HepG2 (cell line): ENCODE measurements at places on chromosomes 2 and 18.

GRCh38 chr2:210267698-210268097 is 42.5 kb upstream of the ACADL start:
- no peak for DNase-seq

- DNase-seq = no peak
These were observed 32.8 kb downstream of the AOX1 start for GRCh38 chr2:200618590-200619021.

GRCh38 chr2:218898109-218898878 is 17.6 kb downstream of the WNT10A start:
- peak; percentile 33 for DNase-seq

- no peak for DNase-seq
These were observed 74.8 kb upstream of the COL5A2 start for GRCh38 chr2:189254268-189254883.

DNA sequence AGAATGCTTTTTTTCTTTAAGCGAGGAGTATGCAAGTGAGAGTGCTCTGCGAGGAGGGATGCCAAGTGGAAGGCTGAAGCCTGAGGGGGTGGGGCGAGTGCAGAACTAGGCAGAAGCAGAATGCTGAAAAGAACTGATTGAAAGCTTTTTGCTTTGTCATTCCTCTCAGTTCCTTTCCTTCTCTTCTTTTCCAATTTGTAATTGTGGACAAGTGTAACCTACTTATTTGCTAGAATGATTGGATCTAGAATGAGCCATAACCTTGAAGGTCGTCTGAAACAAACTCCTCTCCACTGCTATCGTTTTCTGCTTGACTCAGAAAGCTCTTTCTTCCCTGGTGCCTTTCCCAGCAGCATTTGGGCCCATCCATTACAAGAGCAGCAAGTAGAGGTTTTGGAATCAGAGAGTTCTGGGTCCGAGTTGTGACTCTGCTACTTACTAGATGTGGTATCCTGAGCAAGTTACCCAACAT is 115.3 kb downstream of the METTL8 start:
- DNase-seq = no peak

DNA sequence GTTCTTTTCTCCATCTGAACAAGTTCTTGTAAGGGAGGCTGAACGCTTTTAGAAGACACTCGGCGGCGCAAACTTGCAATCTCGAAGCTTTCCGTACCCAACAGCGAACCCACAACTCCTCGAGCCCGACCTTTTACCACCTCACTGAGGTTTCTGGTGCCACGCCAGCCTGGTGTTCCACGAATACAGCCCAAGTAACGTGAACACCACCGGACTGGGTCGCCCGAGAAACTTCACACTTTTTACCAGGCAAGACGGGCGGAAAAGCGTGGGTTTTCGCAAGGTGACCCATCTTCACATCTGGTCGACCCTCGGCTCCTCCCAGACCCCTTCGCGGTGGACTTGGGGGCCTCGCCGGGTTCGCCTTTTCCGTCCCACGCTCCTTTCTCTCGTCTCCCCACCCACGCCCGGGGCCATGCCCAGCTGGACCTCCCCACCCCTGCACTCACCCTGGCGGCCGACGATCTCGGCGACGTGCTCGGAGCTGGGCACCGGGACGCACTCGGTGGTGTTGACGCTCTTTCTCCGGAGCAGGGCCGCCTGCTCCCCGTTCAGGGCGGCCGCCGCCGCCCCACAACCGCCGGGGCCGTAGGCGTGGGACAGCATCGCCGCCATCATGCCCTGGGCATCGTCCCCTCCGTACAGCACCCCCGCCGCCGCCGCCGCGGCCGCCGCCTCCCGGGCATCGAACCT is 1.2 kb downstream of the MEX3C start:
- DNase-seq = no peak

DNA sequence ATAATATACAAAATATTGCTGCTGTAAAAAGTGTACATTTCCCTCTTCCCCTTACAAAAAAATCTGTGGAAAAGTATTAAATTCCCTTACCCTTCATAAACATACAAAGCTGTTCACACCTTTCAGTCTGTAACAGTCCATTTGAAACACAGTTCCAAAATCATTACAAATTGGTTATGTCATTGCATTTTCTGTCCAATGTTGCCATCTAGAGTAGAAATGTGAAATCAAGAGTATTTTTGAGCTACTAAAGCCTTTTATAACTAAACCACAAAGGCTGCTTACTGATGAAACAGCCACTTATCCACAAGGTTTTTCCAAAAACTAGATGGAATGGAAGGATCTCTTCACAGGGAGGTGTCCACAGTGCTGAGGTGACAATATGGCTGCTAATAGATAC is 72.5 kb downstream of the SS18 start:
- no peak for DNase-seq

DNA sequence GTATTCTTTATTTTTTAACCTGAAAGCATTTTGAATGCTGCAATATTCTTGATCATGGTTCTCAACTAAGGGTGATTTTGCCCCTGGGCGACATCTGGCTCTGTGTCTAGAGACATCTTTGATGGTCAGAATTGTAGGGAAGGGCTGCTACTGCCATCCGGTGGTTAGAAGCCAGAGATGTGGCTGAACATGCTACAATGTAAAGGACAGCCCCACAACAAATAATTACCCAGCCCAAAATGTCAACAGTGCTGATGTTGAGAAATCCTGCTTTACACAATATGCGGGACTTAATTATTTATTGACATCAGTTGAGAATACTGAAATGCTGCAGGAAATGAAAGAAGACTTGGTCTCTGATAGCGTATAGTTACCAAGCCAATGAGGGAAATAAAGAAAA is 37.5 kb upstream of the SERPINB2 start:
- DNase-seq = peak; percentile 41

DNA sequence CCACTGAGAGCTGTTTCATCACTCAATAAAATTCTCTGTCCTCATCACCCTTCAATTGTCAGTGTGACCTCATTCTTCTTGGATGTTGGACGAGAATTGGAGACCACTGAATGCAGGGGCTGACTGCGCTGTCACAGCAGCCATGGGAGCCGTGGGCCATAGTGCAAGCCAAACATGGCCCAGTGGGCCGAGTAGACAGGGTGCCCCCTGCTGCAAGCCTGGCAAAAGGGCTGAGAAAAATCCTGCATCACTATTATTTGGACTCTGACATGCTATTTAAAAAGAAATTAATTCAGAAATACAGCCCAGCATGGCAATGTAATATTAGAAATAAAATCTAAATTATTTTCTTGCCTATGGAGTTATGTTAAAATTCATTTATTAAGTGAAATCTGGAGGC is 67.8 kb upstream of the FAM98A start:
- no peak for DNase-seq

DNA sequence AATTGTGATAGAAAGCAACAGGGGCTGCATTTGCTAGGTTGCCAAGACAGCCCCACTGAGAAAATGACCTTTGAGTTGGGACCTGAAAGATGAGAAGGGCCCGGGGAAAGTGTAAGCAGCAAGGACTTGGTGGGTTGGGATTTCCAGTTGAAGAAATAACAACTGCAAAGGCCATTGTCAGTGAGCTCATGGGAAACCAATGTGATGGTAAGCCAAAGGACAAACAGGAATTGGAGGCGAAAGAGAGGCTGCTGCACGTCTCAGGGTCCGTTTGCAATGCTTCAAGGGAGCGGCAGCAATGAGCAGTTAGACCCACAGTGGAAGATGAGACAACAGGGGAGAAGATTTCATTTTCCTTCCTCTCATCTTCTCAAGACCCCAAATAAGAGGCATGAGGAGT is 51.5 kb upstream of the RGPD4 start:
- no peak for DNase-seq

DNA sequence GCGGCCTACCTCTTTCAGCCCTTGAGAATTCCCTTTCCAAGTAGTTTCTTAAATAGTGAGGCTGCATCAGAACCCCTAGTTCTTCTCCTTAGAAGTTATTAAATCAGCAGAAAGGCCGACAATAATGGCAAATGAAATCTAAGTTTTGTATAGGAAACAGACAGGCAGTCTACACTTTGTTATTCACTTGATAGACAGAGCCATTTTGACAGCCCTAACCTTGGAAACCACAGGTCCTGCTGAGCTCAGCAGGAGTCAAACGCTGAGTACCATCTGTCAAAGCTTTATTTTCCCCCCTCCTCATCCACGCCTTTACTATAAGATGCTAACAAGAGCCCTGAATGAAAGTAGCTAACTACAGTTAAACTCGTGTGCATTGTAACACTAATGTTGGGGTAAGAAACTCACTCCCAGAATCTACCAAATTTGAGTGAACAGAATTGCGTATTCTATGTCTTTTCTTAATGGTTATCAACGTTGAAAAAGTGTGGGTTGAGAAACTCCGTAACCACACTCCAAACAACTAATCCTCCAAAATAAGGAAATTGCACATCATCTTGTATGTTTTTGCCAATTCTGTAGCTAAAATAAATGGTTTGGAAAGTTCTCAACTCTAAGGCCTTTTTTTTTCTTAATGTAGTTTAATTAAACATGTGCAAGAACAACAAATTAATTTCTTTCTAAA is 90.6 kb upstream of the EFEMP1 start:
- no peak for DNase-seq

DNA sequence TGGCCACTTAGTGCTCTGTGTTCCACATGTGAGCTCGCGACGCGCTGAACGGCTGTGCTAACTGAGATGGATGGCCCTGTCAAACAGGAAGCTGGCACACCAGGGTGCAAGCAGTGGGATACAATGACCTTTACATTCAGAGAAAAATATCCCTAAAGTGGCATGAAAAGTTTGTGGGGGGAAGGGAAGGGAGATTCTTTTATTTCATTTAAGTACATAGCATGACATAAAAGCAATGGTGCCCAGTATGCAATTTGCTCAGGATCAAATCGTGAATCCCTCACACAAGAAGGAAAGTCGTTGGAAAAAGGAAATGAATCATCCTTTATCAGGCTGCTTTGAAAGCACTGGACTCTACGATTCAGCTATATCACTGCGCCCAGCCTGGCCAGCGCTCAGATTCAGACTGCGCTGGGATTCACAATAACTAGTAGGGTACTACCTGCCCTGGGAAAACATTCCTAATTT is 26.0 kb downstream of the SATB2 start:
- no peak for DNase-seq

- no peak for DNase-seq
These were observed 97.9 kb downstream of the ACKR3 start for GRCh38 chr2:236667526-236667925.

DNA sequence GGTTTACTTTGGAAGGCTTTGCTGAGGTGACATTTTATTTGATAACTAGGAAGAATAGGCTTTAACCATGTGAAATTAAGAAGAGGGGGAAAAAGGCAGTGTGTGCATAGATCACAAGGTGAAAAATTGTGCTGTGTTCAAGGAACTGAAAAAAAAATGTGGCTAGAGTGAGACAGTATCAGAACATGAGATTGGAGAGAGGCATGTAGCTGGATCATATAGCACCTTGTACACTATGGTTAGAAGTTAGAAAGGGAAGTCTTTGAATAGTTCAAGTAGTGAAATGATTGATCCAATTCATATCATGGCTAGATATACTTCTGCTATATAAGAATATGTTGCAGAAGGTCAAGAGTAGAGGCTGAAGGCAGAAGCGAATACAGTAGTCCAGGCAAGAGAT is 12.3 kb upstream of the TNFRSF11A start:
- no peak for DNase-seq

GRCh38 chr18:65822826-65823225 is 72.0 kb downstream of the CDH7 start:
- no peak for DNase-seq

- DNase-seq = peak; percentile 56
These were observed 191.0 kb downstream of the NEDD4L start for GRCh38 chr18:58235001-58235436.

GRCh38 chr2:200787351-200788120 is 24.2 kb upstream of the BZW1 start:
- no peak for DNase-seq

- no peak for DNase-seq
These were observed 415.3 kb upstream of the VWC2L start for GRCh38 chr2:213995400-213996105.

- no peak for DNase-seq
These were observed 918.3 kb downstream of the EPHA4 start for GRCh38 chr2:220653776-220654175.
